ENCODE measurements at places on chromosomes 4 and X.

- no peak for DNase-seq
Observed at GRCh38 chrX:12978205-12979025, 3.5 kb downstream of the TMSB4X start.

DNA sequence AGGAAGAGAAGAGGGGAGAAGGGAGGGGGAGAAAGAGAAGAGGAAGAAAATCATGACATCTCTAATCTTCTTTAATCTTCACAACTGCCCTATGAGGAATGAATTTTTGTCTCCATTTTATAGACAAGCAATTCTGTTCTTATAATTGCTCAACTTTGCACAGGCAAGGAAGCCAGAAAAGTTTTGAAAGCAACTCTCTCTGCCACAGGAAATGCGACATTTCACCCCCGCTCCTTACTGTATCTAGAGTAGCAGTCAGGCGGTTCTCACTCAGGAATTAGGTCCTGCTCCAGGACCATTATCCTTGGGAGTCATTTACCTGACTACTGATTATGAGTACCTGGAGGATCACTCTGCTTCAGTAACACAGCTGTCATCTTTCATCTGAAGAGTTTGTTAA is 69.2 kb upstream of the FAM9A start:
- DNase-seq, result no peak

- DNase-seq, result no peak
Observed at GRCh38 chrX:49892542-49892941, 13.3 kb downstream of the USP27X start.

DNA sequence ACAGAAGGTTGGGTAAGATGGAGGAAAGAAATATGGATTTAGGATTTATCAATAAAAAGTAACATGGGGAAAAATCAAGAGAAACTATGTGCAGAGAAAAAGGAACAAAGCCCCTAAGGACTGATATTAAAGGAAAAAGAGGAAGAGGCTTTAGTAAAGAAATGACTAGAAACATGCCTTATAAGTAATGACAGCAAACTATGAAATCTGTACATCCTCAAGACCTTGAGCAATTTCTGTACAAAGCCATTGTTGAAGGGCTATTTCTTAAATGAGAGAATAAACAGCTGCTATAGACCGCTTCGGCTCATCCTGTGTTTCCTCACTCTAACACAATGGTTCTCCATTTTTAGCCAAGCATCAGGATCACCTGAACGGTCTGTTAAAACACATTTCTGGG is 180.3 kb upstream of the ATOH1 start:
- DNase-seq, result no peak

GRCh38 chr4:113732967-113733527 is 28.5 kb downstream of the CAMK2D start:
- no peak for DNase-seq

Data from activated naive CD8-positive, alpha-beta T cell treated with anti-CD3 and anti-CD28 coated beads, Interleukin-2, amount 50 U/mL, for 16 hours (primary cell).